WTC11 (cell line): ENCODE measurements at places on chromosomes 7 and 10. TPM values are rescaled to one million over a fixed set of nuclear protein-coding genes. Genes with fewer than 3 reads are reported as not detected.

Gene DNAAF5
- 55.5 to 62.2 TPM (median 56.0 TPM) in 3 replicates for total RNA-seq

Gene CABCOCO1
- not detected in 3 replicates for total RNA-seq

Gene UPK3B
- 1.4 to 3.6 TPM (median 3.2 TPM) in 3 replicates for total RNA-seq

DNA sequence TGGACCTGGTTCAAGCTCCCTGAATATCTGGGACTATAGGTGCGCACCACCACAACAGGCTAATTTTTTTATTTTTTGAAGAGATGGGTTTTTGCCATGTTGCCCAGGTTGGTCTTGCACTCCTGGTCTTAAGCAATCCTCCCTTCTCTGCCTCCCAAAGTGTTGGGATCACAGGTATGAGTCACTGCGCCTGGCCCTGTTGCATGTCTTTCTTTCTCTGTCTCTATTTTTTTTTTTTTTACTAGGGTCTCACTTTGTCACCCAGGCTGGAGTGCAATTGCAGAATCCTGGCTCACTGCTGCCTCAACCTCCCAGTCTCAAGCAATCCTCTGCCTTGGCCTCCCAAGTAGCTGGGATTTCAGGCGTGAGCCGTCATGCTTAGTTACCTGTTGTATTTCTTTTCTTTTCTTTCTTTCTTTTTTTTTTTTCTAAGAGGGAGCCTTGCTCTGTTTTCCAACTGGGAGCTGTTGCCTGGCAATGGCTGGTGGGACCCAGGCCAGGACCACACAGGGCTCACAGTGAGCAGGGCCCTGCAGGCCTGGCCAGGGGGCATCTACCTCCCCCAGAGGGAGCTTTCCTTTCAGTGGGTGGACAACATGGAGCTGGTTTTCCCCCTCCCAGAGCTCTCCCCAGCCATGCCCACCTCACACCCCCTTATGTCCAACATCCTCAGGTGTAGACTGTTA is 6.0 kb downstream of the MYL7 start:
- no peak for DNase-seq

Gene GPR15LG
- not detected in 3 replicates for total RNA-seq

Gene BLNK
- not detected in 3 replicates for total RNA-seq

- no peak for DNase-seq
These were observed 10.6 kb upstream of the BPGM start for GRCh38 chr7:134636008-134636449.

GRCh38 chr10:1188558-1189135 is 132.5 kb downstream of the WDR37 start:
- DNase-seq, result peak; percentile 3

GRCh38 chr10:92544296-92544695 is 29.6 kb downstream of the IDE start:
- DNase-seq, result no peak

GRCh38 chr7:377080-378040 is 87.4 kb downstream of the FOXL3 start:
- peak; percentile 15 for DNase-seq

DNA sequence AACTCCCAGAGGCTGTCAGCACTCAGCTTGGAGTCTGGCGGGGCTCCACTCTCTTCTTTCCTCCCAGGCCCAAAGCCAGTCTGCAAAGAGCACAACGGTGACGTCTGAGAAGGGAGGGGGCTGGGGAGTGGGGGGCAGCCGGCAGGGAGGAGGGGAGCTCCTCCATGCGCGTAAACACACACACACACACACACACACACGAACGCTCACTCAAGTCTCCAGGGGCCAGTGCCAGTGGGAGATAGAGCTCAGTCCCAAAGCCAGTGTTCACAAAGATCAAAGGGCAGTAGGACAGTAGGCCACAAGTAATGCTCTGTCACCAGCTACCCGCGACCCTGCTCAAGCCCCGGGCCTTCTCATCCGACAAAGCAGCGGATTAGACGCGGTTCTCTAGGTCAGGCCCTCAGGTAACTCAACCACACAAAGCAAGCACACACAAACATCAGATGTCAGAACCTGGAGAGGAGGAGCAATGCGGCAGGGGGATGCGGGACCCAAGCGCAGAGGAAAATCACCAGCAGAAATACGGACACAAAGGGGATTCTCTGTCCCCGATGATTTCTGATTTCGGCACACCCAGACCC is 19.9 kb downstream of the TCAF1 start:
- peak; percentile 43 for DNase-seq

DNA sequence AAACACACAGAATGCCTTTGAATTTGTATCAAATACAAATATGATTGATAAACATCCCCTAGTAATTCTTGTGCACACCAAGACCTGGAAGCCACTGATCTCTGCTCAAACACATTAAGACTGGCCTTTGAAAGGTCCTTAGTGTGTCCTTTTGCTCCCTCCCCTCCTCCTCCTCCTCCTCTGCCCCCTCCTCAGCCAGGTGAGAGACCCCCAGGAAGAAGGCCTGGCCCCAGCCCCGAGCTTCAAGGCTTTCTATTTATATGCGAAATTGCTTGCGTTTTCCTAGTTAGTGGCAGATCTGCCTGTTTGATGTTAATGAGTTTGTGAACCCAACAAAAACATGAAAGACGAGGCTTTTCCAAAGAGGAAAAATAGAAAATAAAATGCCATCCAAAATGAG is 63.6 kb upstream of the TCF7L2 start:
- no peak for DNase-seq

DNA sequence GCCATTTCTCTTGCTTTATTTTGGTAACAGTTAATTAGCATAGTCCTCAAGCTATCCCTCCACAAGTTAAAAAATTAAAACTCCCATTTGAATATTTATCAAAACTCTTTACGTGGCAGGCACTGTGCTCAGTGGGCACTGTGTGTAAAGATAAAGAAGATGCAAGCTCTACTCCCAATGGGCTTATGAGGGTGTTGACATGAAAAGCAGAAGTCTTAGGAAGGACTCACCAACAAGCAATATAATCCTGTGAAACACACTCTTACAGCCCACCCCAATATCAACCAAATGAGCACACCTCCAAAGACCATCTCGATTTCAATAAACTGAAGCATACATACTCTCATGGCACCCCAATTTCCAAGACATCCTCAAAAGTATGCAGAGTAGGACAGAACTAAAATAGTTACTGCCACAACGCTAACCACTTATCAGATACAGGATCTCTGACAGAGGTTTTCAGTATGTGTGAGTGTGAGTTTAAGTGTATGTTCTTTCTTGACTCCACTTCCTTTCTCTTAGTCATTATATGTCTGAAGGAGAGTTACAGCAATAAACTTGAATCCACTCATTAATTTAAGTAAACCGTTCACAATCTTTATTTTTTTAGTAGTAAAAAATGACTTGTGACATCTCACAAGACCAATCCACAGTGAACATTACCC is 120.0 kb downstream of the PDE1C start:
- DNase-seq, result no peak

Gene NPFFR1
- total RNA-seq, result 0.04 to 0.05 TPM in 2 of 3 replicates, not detected in the other

- DNase-seq, result no peak
These were observed 2.1 kb upstream of the COX19 start for GRCh38 chr7:977326-978048.

DNA sequence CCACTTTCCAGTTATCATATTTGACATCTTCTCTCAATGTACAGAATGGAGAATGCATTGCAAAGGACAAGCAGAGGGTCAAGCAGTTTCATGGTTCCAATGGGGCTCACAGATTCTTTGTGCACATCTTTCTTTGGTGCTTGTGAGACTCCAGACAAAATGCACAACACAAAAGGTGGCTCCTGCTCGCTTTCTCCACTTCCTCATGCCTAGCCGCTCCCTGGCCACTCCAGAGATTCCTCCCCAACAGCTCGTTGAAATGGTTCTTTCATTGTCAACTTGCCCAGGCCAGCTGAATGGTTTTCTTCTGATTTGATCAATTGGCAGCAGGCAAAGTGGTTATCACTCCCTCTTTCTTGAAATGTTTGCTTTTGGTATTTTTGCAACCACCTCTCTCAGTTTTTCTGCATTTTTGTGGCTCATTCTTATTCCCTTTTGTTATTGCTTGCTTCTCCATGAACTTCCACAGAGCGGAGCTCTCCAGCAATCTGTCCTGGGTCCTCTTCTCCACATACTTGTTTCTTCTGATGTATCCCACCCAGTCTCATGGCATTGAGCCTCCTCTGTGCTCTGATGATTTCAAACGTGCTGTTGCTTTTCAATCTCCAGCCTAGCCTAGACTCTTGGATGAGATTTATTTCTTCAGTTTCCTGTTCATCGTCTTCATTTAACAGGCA is 507.8 kb upstream of the MKI67 start:
- no peak for DNase-seq

Gene MEOX2
- total RNA-seq, result 0.07 to 0.16 TPM (median 0.14 TPM) in 3 replicates

DNA sequence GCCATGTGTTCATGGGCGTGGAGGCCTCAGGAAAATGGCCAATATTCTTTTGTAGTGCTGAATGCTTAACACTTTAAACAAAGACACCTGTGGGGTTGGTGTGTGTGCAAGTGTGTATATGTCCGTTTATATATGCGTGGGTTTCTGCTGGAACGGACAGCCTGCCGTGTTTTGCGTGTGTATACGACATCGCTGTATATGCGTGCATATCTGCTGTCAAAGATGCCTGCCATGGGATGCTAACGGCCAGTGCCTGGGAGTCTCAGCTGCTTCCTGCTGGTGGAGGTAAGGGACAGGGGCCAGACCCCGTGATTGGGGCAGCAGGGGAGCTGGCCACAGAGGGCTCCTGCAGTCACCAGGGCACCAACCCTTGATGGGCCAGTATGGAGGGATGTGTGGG is 216.3 kb upstream of the SHH start:
- DNase-seq, result no peak

Gene CLDN3
- 20.7 to 35.1 TPM (median 34.8 TPM) in 3 replicates for total RNA-seq

DNA sequence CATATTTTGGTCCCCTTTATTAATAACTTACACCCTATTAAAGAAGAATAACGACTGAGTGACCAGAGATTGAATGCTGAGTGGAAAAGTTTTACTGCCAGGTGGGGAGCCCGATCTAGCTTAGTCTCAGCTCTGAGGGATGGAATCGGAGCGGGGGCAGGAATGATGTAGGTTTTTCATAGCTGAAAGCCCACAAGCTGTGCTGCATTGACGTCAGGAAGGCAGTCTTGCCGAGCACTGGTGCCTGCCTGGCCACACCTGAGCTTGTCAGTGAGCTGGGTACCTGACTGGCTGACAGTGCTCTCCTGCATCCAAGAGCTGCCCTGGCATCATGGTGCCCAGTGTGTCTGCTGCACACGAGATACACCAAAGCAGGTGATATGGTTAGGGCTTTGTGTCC is 34.8 kb downstream of the GRK5 start:
- DNase-seq, result no peak

GRCh38 chr7:149854611-149855360 is 16.6 kb downstream of the ZNF862 start:
- peak; percentile 64 for DNase-seq

DNA sequence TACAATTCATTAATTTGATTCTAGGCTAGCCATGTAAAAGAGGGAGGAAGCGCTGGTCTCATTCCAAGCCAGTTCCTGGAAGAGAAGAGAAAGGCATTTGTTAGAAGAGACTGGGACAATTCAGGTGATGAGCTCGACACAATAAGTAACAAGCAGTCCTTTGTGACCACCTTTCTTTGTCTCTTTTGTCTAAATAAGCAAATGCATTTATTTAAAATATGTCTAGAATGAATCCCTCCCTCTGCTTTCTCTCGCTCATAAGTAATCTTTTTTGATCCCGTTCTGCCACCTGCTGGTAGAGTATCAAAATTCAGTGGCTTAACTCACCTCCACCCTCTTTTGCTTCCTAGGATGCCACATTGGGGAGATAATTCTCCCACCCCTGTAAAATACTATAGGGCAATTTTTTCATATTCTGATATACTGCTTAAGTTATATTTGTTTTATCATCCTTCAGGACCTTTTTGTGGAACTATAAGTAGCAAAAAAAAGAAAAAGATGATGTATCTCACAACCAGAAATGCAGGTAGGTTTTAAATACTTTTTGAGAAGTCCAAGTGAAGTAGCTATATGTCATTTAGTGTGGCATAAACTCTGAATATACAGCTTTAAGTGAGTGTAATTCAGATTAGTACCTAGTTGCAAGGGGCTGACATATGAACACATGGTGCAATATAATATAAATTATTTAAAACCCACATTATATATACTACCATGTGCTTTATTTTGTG is 91.5 kb downstream of the GSDME start:
- DNase-seq, result peak; percentile 23

- DNase-seq, result no peak
These were observed 99.9 kb downstream of the LRRN3 start for GRCh38 chr7:111190804-111191203.

DNA sequence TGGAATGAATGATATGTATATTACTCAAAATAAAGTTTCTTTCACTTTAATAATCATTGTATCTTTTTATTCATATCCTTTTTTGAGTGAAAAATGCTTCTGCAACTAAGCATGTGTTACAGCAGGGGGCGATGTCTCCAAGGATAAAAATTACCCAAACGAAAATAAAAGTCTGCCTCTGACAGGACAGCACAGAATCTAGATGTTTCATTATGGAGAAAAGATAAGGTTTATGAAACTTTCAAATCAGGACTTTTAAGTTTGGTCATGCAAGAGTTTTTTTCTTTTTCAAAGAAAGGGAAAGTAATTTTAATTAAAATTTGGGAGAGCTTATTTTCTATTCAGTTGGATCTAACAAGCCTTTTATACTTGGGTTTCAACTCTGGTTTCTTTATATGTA is 48.4 kb downstream of the TES start:
- DNase-seq, result no peak

Gene MDH2
- total RNA-seq, result 298 to 333 TPM (median 313 TPM) in 3 replicates

DNA sequence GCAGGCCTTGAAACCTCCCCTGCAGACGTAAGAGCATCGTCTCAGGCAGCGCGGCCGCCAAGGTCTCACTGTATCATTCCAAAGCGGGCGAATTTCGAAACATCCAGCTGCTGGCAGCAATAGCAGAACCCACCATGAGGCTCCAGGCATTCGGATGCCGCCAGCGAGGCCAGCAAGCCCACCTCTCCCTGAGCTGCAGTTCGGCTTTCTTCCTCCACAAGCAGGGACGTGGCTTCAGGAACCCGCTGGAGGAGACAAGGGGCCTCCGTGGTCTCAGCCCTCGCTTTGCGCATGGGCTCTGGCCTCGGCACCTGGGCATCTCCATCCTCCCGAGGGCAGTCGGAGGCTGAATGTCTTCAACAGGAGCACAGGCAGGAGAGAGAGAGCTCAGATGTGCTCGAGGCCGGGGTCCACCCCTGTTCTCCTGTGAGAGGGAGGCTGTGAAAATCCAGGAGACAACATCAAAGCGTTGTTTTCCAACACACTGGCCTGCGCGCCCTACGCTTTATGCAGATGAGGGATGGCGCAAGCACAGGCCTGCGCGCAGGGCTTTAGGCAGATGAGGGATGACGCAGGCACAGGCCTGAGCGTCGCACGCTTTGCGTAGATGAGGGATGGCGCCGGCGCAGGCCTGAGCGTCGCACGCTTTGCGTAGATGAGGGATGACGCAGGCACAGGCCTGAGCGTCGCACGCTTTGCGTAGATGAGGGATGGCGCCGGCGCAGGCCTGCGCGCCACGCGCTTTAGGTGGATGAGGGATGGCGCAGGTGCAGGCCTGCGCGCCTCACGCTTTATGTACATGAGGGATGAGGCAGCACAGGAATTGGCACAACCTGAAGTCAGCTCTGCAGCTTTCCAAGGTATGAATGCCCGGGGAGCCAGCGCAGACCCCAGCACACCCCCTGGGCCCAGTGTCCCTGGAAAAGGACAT is 103.2 kb downstream of the WDR37 start:
- DNase-seq, result no peak

- no peak for DNase-seq
These were observed 50.0 kb downstream of the ESYT2 start for GRCh38 chr7:158779061-158780000.

- DNase-seq, result no peak
These were observed 8.3 kb downstream of the CALU start for GRCh38 chr7:128747327-128748079.

- no peak for DNase-seq
These were observed 64.7 kb downstream of the CREB3L2 start for GRCh38 chr7:137937202-137937560.
